ENCODE measurements at places on chromosomes 16 and 17.
A peak's percentile ranks its signal among the peaks of the same experiment; 100 is the strongest.

DNA sequence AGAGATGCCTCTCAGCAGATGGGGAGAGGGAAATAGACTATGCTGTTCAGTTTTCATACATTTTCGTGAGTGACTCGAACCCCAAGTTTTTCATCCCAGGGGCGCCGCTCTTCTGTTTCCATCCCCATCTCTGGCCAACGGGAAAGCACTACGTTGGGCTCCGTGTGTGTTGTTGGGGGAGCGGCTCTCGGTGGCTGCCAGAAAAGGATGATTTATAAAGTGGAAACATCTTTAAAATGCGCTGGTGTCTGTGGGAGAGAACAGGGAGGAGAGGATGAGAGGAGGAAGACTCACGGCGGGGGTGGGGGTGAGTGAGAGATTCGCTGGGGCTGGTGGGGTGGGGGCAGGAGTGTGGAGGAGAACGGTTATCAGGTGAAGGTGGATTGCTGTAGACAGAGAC, 5.8 kb downstream of the TBX4 start:
- no peak for DNase-seq

DNA sequence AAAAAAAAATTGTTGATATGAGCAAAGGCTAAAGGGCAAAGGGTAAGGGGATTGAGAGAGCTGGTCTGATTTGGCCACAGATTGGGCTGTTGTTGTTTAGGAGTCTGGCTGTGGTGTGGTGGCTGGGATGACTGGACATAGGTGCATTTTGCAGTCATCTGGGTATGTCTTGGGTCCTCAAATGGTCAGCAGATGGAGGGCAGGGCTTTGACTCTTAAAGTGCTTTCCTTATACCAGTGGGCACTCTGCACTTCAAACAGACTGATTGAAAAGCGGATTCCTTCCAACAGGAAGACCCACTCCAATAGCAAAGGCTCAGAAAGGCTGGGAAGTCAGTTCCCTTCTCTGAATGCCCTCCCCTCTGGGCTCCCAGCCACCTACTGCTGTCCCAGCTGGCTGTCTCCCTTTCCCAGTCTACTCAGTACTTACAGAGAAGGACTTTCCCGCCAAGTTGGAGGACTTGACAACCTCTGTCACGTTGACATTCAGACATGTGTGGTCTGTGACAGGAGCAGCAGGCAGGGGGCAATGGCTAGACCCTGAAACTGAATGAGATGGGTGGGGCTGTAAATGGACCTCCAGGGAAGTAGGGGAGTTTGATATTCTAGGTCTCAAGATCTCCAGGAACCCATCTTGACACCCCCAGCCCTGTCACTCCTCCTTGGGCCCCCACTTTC, 19.6 kb upstream of the MFSD6L start:
- DNase-seq, result no peak

- no peak for DNase-seq
These were observed 19.9 kb downstream of the C16orf96 start for GRCh38 chr16:4576008-4576407.

DNA sequence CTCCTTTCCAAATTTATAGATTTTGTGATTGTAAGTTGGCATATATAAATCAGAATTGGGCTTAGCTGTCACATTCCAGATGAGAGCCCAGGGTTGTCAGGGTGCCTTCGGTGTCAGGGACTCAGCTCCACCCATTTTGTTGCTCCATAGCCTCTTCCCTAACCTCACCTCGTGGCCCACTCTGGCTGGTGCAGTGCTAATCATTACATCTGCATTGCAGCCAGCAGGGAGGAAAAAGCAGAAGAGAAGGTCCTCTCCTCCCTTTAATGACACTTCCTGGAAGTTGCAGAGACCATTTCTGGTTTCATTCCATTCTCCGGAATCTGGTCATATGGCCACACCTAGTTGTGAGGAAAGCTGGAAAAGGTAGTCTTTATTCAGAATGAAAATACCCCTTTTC, 113.3 kb downstream of the CCT6B start:
- no peak for DNase-seq

DNA sequence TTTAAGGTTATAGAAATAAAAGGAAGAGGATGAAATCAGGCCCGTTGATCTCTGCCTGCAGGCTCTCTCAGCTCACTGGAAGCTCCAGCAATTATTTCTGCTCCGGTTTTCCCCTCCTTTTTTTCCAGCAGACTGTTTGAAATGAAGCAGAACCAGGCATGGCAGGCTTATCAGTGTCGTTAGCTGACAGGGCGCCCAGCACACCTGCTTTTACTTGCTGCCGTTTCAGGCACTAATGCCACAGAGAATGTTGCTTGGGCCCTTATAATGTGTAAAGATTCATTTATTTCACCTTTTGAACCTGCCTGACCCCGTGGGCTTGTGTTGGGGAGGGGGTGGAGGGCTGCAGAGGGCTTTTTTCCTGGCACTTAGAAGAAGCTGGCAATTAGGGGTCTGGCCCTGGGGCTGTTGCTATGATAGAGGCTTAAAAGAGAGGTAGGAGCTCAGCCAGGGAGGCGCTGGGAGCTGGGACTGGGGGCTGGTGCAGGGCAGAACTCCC, 108.1 kb downstream of the IRX3 start:
- DNase-seq, result no peak

GRCh38 chr16:66107661-66108060, 258.8 kb upstream of the CDH5 start:
- no peak for DNase-seq

DNA sequence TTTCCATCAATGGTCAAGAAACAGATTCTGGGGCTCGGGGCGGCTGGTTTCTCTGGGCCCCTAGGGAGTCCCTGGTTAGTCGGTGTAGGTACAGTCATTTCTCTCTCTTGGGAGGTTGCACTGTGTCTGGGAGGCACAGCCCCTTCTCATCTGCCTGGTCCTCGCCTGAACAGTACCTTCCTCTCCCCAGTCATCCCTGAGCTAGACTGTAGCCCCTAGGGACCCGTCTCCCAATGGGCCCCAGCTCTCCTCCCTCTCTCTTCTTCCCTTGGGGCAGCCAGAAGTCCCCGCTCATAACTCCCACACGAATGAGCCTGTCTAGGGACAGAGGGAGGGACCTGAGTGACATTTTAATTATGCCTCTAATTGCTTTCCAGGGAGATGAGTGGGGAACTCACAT, 20.2 kb upstream of the CPSF4L start:
- DNase-seq, result no peak

GRCh38 chr16:81632392-81633146, 146.5 kb upstream of the PLCG2 start:
- no peak for DNase-seq

DNA sequence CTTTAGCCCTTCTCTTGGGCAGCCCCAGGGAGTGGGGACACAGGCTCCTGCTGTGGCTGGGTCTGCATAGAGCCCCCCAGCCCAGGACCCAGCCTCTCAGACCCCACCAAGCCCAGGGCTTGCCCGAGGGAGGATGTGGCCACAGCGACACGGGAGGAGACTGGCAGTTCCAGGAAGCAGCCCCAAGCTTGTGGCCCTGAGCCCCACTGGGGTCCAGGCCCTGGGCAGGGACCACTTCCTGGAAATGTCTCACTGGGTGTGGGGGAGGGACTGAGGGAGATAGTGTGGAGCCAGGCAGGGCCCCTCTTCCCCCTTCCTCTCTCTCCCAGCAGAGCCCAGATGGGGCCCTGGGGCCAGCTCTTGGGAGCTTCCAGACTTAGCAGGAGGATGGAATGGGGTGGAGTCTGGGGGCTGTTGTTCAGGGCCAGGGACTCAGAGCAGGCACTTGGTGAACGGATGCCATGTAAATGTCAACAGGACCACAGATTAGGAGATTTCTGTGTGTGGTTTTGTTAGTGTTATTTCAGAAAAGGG, 35.3 kb downstream of the ADGRG5 start:
- DNase-seq, result no peak

DNA sequence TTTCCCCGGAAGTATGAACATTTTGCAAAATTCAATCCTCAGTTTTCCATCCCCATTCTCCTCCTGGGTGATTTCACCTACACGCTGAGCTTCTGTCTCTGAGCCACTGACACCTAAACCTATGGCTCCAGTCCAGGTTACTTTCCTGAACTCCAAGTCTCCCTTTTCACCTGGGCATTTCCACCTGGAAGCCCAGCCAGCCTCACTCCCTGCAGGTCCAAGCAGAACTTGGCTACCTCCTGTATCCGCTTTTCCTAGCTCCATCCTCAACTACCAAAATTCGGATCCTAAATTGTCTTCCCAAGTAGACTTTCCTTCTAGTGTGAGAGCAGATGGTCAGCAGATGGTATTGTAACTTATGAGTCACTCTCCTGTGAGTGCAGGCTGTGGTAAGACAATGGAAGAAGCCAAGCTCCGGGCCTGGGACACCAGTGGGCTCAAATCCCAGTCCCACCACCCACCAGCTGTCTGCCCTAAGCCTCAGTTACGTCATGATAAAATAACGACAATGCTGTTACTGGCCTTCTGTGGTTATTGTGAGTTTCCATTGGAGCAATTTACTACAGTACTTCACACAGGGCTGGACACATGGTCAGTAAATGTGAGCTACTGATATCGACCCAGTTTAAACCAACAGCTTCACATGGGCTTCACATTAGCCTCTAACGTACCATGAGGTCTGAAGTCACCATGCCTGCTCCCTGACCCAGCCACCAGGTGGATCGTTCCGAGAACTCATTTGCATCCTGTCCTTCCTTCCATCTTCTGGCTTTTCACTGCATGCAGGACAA, 33.3 kb downstream of the PECAM1 start:
- no peak for DNase-seq

DNA sequence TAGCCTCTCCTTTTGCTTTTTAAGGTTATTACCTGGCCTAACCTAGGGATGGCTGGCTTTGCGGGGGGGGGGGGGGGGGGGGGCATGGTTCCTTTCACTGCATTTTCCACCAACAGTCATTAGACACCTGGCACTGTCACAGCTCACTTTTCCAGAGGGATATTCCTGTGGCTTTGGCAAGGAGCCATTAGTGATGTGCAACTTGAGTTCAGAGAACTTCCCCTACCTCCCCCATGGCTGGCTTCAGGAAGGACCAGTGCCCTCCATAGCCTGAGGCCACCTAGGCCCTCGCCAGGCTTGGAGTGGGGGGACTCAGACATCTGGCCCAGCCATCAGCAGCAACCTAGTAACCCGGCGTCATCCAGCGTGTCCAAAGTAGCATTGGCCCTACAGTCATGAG, 234.6 kb downstream of the CPPED1 start:
- DNase-seq, result no peak

GRCh38 chr17:17732892-17733670, 51.8 kb downstream of the RAI1 start:
- no peak for DNase-seq

GRCh38 chr16:49542391-49542891, 168.8 kb downstream of the C16orf78 start:
- no peak for DNase-seq

GRCh38 chr16:57802341-57803133, at the start of gene KIFC3:
TSS of gene KIFC3 (minus strand) at chr16:57802491. CDS start at chr16:57798243, 4,248 bp downstream.
- DNase-seq, result peak; percentile 61

- DNase-seq, result no peak
These were observed 292 bp downstream of the WSCD1 start for GRCh38 chr17:6070430-6070912.

- no peak for DNase-seq
These were observed 314.5 kb upstream of the KCNJ16 start for GRCh38 chr17:69760562-69760961.

- DNase-seq, result peak; percentile 93
These were observed 633 bp upstream of the NOL3 start for GRCh38 chr16:67169642-67170167.

DNA sequence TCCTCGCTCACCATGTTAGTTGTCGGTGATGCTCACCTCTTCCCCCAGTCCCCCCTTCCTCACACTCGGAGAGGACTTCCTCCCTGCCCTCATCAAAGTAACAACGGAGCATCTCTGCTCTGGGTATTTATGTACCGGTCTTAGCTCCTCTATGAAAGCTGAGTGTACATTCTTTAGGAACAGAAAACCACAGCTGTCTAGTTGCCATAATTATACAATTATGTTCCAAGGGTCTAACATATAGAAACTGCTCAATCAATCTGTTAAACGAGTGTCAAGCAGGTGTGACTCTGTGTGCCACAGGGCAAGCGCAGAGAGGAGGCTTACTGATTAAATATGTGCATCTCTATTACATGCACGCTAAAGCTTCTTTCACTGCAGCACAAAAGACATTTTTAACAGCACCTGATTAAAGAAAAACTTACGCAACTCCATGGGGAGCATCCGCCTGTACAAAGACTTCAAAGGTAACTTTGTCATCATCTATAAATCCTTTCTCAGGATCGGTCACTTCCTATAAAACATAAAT, 37.8 kb downstream of the LITAFD start:
- no peak for DNase-seq

DNA sequence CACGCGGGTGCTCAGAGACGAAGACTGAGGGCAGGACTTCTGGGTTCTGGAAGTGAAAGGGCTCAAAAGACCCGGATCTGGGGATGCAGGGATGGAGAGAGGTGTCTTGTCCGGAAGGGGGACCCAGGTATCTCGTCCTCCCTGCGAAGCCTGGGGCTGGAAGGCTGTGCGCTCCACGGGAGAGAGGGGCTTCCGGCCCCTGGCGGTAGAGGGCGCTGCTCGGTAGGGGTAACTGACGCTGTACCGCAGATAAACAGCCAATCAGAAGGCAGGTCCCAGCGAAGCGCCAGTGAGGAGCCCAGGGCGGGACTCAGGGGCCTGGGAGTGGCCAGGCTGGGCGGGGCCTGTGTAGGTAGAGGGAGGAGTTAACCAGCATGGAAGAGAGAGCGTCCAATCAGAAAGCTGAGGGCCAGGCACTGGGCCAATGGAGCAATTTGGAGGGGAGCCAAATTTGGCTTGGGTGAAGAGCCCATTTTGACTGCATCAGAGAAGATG, 804 bp downstream of the TGFB1I1 start:
- peak; percentile 93 for DNase-seq

DNA sequence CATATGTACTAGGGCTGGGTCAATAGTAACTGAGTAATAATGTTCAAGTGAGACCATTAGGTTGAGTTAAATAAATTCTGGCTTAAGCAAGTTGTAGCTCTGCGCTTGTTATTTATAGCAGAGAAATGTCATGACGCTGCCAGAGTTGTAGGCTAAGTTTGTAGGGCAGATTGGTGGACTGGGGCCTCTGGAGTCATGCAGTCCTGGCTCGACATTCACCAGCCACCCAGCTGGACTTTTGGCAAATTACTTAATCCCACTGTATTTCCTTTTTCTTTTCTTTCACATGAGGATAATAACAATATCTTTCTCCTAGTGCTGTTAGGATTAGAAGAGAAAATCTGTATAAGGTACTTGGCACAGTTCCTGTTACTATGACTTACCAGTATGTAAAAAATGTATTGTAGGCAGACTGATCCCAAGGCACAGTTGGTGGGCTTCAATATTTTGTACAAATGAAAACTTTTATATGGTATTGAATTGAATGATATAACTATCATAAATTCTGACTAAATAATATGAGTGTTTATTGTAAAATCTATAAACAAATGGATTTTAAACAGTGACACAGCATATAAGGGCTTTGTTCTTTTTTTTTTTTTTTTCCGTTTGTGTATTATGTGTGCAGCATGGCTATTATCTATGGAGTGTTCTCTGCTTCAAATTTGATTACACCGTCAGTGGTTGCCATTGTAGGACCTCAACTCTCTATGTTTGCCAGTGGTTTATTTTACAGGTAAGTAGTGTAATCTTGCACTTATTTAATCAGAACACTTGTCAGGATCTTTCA, 2.6 kb downstream of the MFSD11 start:
- DNase-seq, result no peak

All from WTC11 (cell line).